Activated T-helper 1 cell treated with anti-CD3 and anti-CD28 coated beads, Interleukin-2, amount 50 U/mL, for 16 hours (primary cell): ENCODE measurements at places on chromosomes 1 and 21.

DNA sequence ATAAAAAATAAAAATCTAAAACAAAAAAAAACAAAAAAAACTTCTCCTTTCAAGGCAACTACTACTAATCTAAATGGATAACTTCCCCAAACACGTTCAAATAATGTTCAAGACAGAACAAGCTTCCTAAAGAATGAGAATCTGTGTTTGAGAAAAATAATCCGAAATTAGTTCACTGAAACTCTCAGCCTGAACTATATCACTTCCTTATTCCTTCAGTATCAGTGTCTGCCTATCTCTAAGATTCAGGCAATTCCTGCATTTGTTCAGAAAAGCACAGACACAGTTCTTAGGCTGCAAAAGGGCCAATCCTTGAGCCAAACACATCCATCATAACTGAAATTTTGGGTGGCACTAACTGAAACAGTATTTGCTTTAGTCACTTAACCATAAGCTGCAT lies 22.4 kb downstream of the DSTYK start:
- DNase-seq = no peak

GRCh38 chr1:15733726-15734226 lies 2.3 kb upstream of the SLC25A34 start:
- DNase-seq = no peak

DNA sequence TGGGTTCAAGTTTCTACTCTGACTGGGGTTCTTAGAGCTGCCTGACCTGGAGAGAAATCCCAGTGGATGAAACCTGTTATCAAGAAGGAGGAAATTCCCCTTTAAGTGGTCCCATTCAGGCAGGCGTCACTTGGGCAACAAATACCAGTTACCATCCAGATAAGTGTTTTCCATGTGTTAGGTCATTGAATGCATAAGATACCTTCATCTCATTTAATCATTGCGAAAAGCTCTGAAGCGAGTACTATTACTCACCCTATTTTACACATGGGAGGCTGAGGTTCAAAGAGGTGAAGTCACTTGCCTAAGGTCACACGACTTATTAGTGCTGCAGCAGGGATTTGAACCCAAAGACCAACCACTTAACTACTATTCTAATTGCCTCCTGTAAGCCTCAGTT lies 45.5 kb upstream of the RPL11 start:
- no peak for DNase-seq

DNA sequence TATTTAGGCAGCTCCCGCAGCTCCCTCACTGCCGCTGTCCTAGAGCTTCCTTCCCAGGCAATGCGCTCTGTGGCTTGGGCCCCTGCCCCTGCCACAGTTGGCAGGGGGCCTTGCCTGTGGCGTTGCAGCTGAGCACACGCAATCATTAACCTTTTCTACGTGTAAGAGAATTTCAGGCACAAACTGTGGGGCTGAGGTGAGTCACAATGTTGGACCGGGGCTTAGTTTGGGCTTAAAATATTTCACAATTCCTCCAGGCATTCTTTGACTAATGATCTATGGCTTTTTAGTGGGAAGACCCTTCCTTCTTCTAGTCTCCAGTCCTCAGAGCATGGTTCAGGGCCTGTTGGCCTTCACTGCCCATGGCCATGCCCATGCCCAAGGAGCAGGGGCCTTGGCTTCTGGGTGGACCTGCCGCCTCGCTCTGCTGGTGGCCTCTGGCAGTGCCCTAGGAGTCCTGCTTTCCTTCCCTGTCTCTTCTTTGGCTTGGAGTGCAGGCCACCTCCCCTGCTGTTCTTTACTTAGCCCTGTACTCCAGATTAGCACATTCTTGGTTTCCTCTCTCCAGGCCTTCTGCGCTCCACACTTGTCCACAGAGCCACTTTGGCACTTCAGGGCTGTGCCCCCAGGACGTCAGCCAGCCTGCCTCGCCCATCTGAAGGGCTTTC lies 39.2 kb downstream of the MAPKAPK2 start:
- DNase-seq = no peak

DNA sequence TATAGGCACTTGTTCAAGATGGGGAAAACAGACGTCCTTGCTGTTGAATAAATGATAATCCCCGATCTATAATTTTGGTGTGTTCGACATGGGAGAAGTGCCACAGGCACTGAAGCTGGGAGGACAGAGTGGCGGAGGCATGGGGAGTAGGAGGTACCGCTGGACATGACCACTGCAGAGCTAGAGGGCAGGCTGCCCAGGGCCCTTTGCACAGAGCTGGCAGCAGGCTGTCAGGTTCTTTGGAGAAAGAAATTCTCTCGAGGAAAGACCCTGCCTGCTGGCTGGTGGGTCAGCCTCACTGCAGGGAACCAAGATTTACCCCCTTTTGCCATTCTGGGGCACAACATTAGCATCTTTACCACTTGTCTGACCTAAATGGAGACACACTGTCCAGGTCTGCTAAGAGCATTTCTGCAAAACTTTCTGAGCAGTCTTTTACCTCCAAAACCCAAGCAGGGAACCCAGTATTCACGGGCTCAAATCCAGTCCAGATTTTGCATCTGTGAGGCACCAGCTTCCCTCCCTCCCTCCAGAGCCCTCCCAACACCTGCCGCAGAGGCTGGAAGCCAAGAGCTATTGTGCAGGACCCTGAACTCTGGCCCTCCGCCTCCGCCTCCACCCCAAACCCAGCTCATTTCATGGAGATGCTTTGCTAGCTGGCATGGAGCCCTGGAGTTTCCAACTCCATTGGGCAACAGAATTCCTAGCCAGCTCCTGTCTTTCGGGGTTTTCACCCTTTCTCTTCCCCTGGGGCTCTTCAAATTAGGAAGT lies 142.3 kb downstream of the PLXNA2 start:
- no peak for DNase-seq

DNA sequence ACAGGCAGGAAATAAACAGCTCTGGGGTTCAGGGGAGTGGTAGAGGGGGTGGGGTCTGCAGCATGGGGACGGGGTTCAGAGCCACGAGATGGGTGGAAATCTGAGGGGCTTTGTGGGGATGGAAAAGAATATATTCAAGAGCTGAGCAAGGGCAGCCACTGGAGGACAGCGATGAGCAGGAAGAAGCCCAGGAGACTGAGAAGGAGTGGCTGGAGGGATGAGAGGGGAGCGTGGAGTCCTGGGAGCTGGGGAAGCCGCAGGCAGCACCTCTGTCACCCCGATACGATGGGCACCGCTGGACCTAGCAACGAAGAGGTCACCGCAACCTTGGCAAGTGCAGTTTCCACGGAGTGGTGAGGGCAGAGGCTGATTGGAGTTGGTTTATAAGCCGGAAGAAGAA lies 10.0 kb upstream of the KCNAB2 start:
- no peak for DNase-seq

- no peak for DNase-seq
These were observed 24.9 kb downstream of the MATN1 start for GRCh38 chr1:30698401-30698981.

- no peak for DNase-seq
These were observed 206.2 kb upstream of the KAZN start for GRCh38 chr1:14392161-14392858.

- DNase-seq = no peak
These were observed 167.4 kb downstream of the LRRC40 start for GRCh38 chr1:70038025-70038424.

DNA sequence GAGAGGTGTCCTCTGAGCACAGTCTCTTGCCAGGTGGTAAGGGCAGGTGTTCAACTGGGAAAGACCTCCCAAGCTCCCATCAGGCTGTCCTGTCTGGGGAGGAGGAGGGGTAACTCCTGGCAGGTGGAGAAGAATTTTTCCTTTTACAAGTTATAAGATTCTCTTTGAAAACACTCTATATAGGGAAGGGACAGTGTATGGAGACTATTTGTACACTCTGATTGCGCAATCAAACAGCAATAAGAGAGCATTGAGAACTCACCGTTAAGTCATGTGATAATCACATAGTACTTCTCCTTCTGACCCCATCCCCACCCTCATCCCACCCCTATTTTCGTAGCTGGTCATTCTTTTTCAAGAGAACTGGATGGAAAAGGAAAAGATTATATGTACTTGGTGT lies 179.3 kb upstream of the ZNF644 start:
- no peak for DNase-seq

- DNase-seq = no peak
These were observed 146.6 kb downstream of the SPATA46 start for GRCh38 chr1:162230096-162230495.

- no peak for DNase-seq
These were observed 330.8 kb downstream of the NPHP4 start for GRCh38 chr1:5661196-5662085.
